ENCODE measurements at places on chromosomes 6 and 20.
A peak's percentile ranks its signal among the peaks of the same experiment; 100 is the strongest.

DNA sequence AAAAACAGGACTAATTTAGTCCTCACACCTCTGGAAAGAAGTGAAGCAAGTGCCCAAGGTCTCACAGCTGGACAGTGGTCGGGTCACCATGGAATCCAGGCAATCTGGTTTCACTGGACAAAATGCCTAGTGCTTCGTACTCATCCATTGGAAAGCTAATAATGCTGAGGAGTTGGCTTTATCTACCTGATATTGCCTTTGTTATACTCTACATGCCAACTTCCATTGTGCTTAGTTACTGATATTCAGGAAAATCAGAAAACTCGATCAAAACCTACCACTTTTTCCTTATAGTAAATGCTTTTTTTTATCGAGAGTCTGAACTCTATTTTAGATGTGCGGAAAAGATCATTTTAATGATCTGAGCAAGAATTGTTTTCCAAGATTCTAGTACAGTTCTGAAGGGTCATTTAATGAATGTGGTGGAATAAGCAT lies 966 bp downstream of the CFAP206 start:
- no peak for DNase-seq

DNA sequence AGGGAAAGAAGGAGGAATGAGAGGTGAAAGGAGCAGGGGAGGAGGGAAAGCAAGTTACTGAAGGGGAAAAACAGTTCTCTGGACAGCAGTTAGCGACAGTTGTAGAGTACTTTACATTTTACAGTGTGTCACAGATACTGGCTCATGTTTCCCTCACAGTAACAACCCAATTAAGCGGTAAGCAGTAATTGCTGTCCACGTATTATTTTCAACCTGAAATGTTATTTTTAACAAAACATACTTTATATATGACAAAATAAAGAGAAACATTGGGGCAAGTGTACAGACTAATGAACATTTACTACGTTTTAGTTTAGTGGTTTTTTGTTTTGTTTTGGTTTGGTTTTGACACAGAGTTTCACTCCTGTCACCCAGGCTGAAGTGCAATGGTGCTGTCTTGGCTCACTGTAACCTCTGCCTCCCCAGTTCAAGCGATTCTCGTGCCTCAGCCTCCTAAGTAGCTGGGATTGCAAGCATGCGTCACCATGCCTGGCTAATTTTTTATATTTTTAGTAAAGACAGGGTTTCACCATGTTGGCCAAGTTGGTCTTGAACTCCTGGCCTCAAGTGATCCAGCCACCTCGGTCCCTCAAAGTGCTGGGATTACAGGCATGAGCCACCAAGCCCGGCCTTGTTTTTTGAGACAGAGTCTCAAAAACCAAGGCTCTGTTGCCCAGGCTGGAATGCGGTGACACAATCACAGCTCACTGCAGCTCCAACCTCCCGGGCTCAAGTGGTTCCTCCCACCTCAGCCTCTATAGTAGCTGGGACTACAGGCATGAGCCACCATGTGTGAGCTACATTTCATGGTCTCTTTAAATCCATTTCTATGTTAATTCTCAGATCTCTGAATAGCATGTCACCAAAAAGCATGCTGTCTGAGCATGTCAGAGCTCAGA lies 22.6 kb upstream of the BTN3A2 start:
- DNase-seq, result no peak

- no peak for DNase-seq
Observed at GRCh38 chr20:46129955-46130481, 11.9 kb downstream of the CD40 start.

DNA sequence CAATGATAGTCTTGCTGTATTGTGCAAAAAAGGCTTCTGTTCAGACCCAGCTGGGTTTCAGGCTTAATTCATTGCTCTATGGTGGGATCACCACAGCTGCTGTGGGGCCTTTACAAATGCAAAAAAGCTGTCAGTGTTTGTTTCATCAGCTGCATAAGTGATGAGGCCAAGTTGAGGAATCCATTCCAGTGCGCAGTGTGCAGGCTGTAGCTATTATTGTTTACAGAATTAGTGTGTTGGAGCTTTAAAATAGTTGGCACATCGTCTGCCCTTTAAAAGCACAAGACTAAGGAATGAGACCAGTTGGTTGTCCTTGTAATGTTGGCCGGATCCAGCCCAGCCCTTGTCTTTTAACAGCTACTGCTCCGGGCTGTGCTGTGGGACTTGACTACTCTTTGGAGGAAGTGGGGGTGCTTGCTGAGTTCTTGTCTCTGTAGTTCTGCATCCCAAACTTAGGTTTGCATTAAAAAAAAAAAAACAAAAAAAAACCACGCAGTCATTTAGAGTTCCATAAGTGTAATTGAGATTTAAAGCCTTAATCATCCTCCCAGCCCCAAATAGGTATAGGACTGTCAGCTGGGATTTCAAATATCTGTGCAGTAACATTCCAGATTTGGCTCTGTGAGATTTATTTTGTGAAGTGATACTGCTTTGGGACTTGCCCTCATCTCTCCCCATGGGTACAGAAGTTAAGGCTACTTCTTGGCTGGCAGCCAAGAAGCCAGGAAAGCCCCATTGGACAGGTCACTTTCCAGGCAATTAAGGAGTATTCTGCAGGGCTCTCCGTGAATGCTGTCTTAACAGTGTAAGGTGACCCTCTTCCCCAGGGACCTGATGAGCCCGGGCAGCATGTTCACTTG lies 19.3 kb downstream of the JARID2 start:
- no peak for DNase-seq

GRCh38 chr20:48949304-48950170 lies 28.0 kb downstream of the ARFGEF2 start:
- no peak for DNase-seq

- peak; percentile 11 for DNase-seq
Observed at GRCh38 chr20:25984933-25985332, 288.3 kb upstream of the ZNF337 start.

Measured in stimulated activated CD4-positive, alpha-beta T cell treated with anti-CD3 and anti-CD28 coated beads, Interleukin-15, amount 100 ng/mL, for 48 hours (primary cell).